ENCODE measurements at places on chromosomes 3 and 15.

GRCh38 chr15:22891426-22892210 lies 53.2 kb downstream of the NIPA2 start:
- no peak for DNase-seq

GRCh38 chr3:150602426-150603152 lies 532 bp upstream of the SELENOT start:
- DNase-seq: no peak

DNA sequence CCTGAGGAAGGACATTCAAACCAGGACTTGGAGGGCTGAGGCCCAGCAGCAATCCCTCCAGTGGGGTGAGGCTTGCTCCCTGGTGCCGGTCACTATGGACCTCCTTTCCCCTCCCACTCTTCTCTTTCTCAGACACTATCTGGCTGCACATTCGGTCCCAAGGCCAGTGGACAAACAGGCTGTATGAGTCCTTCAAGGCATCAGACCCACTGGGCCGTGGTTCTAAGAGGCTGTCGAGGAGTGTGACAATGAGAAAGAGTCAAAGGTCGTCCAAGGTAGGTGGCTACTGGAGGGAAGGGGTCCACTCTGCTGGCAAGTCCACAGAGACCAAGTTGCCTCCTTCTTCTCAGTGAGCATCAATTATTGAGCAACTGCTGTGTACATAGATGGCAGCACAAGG lies 28.0 kb downstream of the NOX5 start:
- no peak for DNase-seq

DNA sequence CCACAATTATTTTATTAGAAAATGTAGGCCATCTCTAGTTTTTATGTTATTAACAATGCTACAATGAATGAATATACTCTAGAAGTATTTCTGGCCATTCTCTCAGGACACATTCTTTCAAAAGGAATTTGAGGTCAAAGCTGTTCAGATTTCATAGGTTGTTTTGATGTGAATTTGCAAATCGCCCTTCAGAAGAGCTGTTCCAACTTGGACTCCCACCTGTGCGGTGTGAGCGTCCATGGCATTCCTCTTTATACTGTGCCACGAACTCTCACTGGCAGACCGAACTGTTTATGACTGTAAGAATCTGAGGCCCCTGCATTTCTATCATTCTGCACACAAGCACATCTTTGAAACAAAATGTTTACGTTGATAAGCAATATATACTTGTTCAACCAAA lies 18.6 kb upstream of the SLC24A5 start:
- no peak for DNase-seq

GRCh38 chr3:160395297-160395696 lies 3.7 kb downstream of the IFT80 start:
- DNase-seq: no peak

GRCh38 chr3:72384602-72385001 lies 463.6 kb downstream of the SHQ1 start:
- DNase-seq: no peak

DNA sequence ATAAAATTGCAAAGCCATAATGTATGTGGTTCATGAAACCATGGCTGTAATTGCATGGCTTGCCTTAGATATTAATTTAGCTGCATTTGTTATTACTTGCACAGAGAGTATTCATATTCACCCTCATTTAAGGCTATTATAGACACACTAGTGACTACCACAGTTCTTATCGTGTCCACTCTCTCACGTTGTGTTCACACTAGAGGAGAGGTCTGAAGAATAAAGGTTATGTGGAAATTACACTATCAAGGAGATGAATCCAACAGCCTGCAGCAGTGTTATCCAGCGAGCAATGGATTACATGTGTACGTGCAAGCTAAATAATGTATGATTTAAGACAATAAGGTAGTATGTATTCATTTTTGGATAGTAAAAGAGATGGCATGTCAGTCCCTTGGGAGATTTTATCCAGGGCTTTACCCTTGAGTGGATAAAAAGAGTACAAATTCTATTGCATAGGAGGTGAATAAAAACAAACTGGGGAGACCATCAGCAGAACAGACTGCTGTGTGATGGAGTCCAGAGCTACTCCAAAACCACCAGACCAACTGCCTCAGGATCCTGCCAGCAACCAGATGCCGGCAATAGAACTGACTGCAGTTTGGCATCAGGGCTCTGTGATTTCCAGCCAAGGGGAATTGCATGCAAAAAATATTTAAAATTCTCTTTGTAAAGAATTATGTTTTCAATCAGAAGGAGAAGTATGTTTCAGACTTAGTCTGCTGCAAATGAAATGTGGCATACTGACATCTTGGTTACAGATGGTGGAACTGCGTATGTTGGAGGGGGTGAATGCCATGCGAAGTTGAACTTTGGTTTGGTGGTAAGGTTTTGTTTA lies 146.6 kb downstream of the RBMS3 start:
- no peak for DNase-seq

GRCh38 chr3:124599779-124600693 lies 130.2 kb upstream of the UMPS start:
- no peak for DNase-seq

- no peak for DNase-seq
Observed at GRCh38 chr15:36511594-36511993, 67.8 kb upstream of the CDIN1 start.

GRCh38 chr3:61666615-61667330 lies 105.4 kb downstream of the PTPRG start:
- DNase-seq: no peak

DNA sequence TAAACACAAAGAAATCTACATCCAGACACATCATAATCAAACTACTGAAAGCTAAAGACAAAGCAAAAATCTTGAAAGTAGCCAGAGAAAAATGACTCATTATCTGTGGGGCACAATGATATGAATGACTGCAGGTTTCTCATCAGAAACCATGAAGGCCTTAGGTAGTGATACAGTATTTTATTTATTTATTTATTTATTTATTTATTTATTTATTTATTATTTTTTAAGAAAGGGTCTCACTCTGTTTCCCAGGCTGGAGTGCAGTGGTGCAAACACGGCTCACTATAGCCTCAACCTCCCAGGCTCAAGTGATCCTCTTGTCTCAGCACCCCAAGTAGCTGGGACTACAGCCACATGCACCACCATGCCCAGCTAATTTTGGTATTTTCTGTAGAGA lies 15.2 kb downstream of the CCK start:
- no peak for DNase-seq

DNA sequence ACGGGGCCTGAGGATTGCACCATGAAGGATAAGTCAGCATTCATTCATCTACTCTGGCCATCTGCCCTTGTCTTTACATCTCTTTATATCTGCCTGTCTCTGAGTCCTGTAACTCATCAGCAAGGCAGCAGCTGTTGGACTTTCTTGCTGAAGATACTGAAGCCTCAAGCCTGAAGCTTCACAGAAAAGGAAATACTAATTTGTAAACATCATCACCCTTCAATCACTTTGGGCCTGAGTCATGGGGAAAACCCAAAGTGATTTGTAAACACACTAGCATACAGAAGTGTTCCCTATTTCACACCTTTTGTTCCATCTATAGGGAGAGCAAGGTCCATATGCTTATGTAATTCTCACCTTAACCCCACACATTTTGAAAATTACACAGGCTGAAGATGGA lies 928.2 kb downstream of the EPHA3 start:
- no peak for DNase-seq

DNA sequence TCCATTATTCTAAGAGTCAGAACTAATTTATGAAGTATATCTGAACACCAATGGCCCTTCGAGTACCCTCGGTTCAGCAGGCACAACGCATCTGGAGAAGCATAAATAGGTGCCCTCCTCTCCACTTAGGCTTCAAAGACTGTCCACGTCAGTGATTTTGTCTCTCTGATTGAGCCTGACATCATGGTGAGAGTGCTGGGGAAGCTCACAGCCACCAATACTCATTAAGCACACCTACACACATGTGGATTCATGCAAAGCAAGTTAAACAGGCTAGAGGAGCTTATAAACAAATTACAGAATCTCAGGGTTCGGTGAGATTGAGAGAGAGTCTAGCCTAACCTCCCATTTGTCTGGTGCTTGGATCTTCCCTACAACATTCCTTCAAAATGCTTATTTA lies 3.6 kb downstream of the CLDN1 start:
- no peak for DNase-seq

DNA sequence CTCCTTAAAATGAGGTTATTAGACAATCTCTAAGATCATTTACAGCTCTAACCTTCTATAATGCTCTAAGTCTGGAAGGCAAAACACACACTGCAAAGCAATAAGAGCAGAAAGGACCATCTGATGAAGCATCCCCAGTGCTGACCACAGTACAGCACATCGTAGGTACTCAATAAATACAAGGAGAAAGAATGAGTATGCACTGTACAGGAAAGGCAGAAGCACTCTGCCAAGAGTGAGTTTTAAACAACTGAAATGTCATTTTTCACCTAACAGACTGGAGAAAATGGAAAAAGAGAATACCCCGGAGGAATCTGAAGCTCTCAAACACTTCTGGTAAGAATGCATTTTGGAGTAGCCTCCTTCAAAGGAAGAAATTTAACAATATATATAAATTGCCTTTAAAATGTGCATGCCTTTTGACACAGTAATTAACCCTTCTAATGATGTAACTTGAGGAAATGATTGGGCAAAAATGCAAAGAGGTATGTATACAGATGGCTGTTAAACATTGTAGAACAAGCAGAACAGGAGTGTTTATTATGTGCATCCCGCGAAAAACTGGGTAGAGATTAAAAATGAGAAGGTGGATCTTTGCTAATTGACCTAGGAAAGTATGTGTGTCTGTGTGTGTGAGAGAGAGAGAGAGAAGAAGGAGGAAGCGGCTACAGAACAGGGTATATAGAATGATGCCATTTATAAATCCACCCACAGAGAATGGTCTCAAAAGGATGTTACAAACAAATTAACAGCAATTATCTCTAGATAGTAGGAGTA lies 8.0 kb upstream of the OXTR start:
- DNase-seq: no peak

DNA sequence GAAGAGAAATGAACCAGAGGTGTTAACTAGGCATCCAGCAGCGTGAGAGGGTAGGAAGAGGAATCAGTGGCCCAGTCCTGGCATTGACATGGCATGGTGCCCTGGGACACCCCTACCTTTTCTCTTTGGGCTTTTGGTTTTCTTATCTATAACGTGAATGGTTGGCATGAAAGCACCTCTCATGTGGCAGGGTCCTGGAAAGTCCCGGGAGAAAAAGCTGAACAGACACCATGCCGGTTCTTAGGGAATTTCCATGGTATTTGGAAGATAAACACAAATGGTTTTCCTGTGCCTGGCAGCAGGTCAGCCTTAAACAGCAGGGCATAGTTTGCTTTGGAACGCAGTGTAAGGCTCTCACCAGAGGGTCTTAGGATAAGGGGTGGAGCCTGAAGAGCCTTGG lies 15.4 kb downstream of the ARNT2 start:
- no peak for DNase-seq

GRCh38 chr3:196636369-196637349 lies 2.8 kb upstream of the NRROS start:
- DNase-seq: no peak

DNA sequence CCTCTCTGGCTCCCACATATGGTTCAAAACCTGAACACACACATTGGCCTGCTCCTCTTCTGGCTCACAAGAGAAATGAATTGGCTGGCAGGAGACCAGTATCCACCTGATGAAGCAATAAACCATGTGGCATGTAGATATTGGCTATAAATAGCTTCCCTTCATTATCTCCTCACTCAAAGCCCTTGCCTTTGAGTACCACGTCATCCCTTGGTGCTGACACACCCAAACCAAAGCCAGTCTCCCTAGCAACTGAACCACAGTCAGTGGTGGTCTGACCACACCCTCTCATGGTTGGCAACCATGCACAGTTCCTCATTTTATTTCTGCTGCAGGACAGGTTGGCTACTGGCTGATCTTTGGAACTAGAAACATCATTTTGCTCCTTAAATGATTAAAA lies 98.8 kb downstream of the ZNF621 start:
- no peak for DNase-seq

GRCh38 chr3:156582532-156583183 lies 27.7 kb upstream of the SSR3 start:
- DNase-seq: peak; percentile 4

DNA sequence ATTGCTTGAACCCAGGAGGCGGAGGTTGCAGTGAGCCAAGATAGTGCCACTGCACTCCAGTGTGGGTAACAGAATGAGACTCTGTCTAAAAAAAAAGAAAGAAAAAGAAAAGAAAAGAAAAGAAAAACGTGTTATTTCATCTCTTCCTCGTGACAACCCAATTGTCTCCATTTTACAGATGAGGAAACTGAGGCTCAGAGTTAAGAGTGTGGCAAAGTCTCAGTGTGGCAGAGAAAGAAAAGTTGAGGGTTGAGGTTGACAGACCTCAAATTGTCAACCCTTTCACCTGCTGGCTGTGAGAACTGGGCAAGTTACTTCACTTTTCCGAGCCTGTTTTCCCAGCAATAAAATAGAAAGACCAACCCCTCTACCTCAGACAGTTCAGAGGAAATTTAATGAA lies 59.6 kb downstream of the TM4SF4 start:
- DNase-seq: no peak

GRCh38 chr3:127323581-127323980 lies 35.7 kb upstream of the PRR20G start:
- DNase-seq: no peak

- DNase-seq: no peak
Observed at GRCh38 chr15:83053151-83053550, 13.9 kb downstream of the BTBD1 start.

GRCh38 chr3:186544281-186544680 lies at the start of gene CRYGS:
Gene CRYGS (minus strand): TSS chr3:186544380. CDS start chr3:186544326, 54 bp downstream.
- DNase-seq: no peak

- DNase-seq: no peak
Observed at GRCh38 chr15:38650936-38651327, 86.3 kb upstream of the RASGRP1 start.

DNA sequence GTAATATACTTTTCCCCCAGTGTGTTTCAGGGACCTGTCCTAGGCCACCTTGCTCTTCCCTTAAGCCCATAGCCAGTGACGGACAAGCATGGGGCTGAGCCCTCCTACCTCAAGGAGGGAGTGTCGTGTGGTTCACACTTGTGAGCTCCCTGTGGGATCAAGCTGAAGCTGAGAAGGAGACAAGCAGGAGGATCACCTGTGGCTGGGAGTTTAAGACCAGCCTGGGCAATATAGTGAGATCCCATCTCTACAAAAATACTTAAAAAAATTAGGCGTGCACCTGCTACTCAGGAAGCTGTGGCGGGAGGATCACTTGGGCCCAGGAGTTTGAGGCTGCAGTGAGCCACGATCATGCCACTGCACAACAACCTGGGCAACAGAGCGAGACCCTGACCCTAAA lies 76.7 kb upstream of the RPL35A start:
- no peak for DNase-seq

GRCh38 chr3:31302343-31302742 lies 230.4 kb upstream of the STT3B start:
- DNase-seq: no peak

- DNase-seq: no peak
Observed at GRCh38 chr15:64180235-64180824, 17.5 kb upstream of the PPIB start.
